ENCODE measurements at places on chromosomes 4 and X.

DNA sequence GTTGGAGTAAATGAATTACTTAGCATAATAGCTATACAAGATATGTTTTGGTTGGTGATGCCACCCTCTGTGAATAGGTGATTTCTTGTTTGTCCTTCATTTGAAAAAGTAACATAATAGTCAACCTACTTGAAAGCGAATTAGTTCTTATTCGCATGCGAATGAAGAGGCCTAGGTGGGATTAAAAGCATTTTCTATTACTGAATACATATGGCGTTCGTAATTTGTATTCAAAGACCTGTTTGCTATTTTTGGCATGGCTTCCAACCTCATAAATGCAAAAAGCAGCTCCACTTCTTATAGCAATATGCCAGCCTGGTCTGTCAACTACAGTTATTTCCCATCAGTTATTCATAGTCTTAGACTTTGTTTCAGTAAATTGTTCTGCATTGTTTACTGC lies 261.3 kb downstream of the TENM3 start:
- DNase-seq = no peak
- no peaks in the 10 kb centered on the region for H3K27me3 ChIP-seq
- no peak overlapping the region for H3K4me3 ChIP-seq
- no peaks in the 10 kb centered on the region for H3K4me1 ChIP-seq
- H3K27ac ChIP-seq = no peak overlapping the region

- no peaks in the 10 kb centered on the region for H3K36me3 ChIP-seq
- no peak overlapping the region for H3K27ac ChIP-seq
- H3K4me1 ChIP-seq = no peaks in the 10 kb centered on the region
- H3K4me3 ChIP-seq = no peak overlapping the region
Observed at GRCh38 chrX:30278365-30278764, 30.8 kb downstream of the NR0B1 start.

DNA sequence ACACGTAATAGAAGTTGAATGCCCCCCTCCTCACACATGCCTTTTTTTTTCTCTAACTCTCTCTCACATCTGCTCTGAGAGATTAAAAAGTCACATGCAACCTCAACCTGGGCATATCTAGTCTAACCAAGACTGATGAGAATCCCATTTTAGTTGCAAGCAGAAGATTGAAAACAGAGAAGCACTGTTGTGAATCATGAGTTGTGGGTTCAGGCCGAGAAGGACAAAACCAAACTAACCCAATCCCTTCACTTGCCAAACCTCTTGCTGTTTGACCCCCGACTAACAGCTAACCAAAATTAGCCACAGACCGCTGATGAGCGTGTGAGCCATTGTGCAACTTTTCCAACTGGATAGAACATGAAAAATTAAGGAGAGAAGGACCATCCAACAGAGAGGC lies 31.8 kb downstream of the CXCL1 start:
- H3K27me3 ChIP-seq = no peaks in the 10 kb centered on the region
- no peak overlapping the region for H3K27ac ChIP-seq
- H3K4me1 ChIP-seq = no peaks in the 10 kb centered on the region
- no peaks in the 10 kb centered on the region for H3K36me3 ChIP-seq
- no peak for DNase-seq
- H3K4me3 ChIP-seq = no peak overlapping the region

- no peak for DNase-seq
- H3K27me3 ChIP-seq = no peaks in the 10 kb centered on the region
- H3K27ac ChIP-seq = no peak overlapping the region
- no peaks in the 10 kb centered on the region for H3K36me3 ChIP-seq
- H3K4me3 ChIP-seq = no peak overlapping the region
Observed at GRCh38 chr4:100827756-100828155, 309.9 kb upstream of the EMCN start.

- no peak overlapping the region for H3K27ac ChIP-seq
- no peaks in the 10 kb centered on the region for H3K36me3 ChIP-seq
- H3K4me3 ChIP-seq = no peak overlapping the region
- no peak for DNase-seq
Observed at GRCh38 chr4:73679836-73680235, 59.6 kb upstream of the RASSF6 start.

GRCh38 chrX:136215559-136215958 lies 35.6 kb downstream of the MAP7D3 start:
- H3K4me3 ChIP-seq = no peak overlapping the region
- peaks cover 10% of the 10 kb centered on the region for H3K36me3 ChIP-seq
- H3K27me3 ChIP-seq = no peaks in the 10 kb centered on the region
- H3K4me1 ChIP-seq = no peaks in the 10 kb centered on the region
- no peak overlapping the region for H3K27ac ChIP-seq

- no peaks in the 10 kb centered on the region for H3K36me3 ChIP-seq
- H3K27me3 ChIP-seq = no peaks in the 10 kb centered on the region
- H3K4me1 ChIP-seq = peaks cover 17% of the 10 kb centered on the region
- H3K4me3 ChIP-seq = no peak overlapping the region
- peak overlapping the region; percentile 55 for H3K27ac ChIP-seq
Observed at GRCh38 chr4:184268584-184269160, 51.0 kb upstream of the ENPP6 start.

GRCh38 chrX:38375891-38376290 lies 23.5 kb downstream of the OTC start:
- no peaks in the 10 kb centered on the region for H3K36me3 ChIP-seq
- H3K27me3 ChIP-seq = no peaks in the 10 kb centered on the region
- no peaks in the 10 kb centered on the region for H3K4me1 ChIP-seq
- DNase-seq = no peak
- no peak overlapping the region for H3K4me3 ChIP-seq
